ENCODE measurements at places on chromosomes 4 and X. TPM values are rescaled to one million over a fixed set of nuclear protein-coding genes. Genes with fewer than 3 reads are reported as not detected.
A peak's percentile ranks its signal among the peaks of the same experiment; 100 is the strongest.

The PIR gene
- total RNA-seq, result 47.7 TPM

The SYTL5 gene
- total RNA-seq, result 0.11 TPM

The P2RY4 gene
- 0.56 TPM for total RNA-seq

The OFD1 gene
- 44.0 TPM for total RNA-seq

- no peak for DNase-seq
These were observed 16.6 kb upstream of the KLHL2 start for GRCh38 chr4:165190591-165191347.

DNA sequence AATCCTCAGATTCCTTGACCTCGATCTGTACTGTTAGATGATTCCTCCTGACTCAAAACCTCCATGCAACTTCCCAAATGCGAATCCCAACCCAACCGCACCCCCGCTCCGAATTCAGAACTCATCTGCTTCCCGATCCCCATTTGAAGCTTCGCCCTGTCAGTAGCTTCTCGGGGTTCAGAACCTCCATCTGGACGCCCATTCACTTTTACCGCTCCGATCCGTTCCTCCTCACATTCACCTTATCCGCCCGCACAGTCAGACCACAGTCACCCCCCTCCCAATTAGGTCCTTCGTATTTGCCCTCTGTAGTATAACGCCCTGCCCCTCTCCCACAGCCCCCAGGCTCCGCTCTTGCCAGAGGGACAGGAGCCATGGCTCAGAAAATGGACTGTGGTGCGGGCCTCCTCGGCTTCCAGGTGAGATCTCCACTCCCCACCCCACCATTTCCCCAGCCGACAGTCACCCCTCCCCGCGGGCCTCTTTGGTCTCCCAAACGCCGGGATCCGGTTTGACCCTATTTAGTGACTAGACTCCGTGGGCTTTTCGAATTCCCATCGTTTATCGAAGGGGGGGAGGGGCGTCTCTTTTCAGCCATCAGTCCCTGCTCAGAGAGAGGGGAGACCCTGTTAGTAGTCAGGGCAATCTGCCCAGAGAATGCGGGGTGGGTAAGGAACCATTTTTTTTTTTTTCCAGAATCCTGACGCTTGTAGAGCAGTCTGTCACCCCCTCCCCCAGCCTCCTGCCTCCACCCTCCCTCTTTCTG is 691 bp downstream of the MAGED1 start:
- DNase-seq, result peak; percentile 56

- DNase-seq, result no peak
These were observed 367.8 kb upstream of the SLC7A11 start for GRCh38 chr4:138609943-138610350.

DNA sequence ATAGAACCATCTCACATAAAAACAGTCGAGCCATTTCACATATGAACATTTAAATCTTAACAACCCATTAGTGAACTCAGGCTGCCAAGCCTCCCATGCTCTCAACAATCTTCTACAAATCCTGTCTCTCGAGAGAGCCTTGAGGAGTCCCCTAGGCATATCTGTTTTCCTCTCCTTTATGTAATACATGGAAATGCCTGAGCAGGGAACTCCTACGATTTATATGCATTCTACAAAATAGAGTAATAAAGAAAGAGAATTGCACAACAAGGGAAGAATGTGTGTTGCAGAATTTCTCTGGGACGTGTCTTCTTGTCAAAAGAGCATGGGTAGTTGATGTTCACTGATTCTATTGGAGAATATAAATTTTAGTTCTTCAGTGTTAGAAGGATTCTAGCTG is 101.8 kb upstream of the VCX2 start:
- DNase-seq, result no peak

GRCh38 chr4:8095956-8096689 is 62.5 kb downstream of the ABLIM2 start:
- no peak for DNase-seq

DNA sequence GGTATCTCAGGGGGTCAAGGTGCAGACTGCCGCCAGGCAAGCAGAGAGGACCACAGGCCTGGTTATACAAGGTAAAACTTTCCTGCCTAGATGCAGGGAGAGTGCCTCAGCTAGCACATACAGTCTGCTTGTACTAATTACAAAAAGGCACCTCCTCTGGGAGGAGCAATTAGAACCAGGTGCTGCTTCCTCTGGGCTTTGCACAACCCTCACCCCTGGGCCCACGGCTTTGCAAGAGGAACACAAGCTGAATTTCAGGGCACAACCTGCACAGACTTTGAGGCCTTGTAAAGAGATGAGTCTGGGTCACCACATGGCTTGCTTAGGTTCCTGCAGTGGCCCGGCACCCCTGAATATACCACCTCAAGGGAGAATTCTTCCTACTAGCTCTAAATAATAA is 9.2 kb upstream of the CITED1 start:
- no peak for DNase-seq

Measured in thyroid gland (tissue), 4 donors.